Activated naive CD4-positive, alpha-beta T cell treated with anti-CD3 and anti-CD28 coated beads for 36 hours (primary cell): ENCODE measurements at places on chromosomes 6 and 20. TPM values are rescaled to one million over a fixed set of nuclear protein-coding genes. Genes with fewer than 3 reads are reported as not detected.

FOXS1 gene
- not detected for total RNA-seq

KDM1B gene
- total RNA-seq, result 15.2 TPM

CGA gene
- not detected for total RNA-seq

DNA sequence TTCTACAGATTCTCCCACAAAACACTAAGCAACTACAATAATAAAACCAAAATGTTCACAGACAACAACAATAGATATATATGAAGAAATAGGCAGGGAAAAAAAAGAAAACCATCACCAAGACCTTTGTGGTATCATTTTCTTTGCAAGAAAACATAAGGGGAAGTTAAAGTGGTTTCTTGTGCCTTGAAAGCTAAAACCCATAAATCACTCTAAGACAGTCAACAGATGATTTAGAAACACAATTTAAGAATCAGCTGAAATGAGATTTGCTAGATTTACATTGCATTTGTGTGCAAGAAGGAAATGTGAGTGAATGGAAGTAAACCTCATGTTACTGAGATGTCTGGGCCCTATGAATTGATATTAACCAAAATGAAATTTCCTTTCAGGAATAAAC is 1265.4 kb upstream of the GJE1 start:
- H3K4me1 ChIP-seq, result no peaks in the 10 kb centered on the region
- no peak overlapping the region for H3K4me3 ChIP-seq
- H3K27me3 ChIP-seq, result peaks cover 4% of the 10 kb centered on the region
- H3K36me3 ChIP-seq, result no peaks in the 10 kb centered on the region
- DNase-seq, result no peak

DNA sequence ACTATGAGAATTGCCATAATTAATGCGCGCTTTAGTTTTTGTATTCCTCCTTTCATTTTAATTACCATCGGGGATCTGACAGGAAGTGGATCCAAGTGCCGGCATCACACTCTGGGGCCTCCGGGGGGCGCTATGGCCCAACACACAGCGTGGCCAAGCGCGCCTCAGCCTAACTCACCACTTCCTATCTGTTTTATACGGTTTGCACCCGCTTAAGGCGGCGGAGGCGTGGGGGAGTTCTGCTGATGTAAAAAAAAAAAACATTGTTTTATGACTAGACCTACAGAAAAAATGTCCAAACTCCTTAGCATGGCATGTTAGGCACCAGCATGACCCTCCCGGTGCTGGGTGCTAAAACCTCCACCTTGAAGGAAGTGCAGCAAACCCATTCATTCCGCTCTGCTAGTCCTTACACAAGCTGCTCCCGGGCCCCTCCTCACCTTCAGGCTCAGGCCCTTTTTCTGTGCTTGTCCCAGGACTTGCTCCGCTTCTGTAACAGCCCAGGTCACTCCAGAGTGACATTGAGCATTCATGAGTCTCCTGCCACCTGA is 4.5 kb upstream of the EBF4 start:
- H3K36me3 ChIP-seq, result peaks cover 3% of the 10 kb centered on the region
- H3K4me1 ChIP-seq, result peaks cover 15% of the 10 kb centered on the region
- H3K4me3 ChIP-seq, result no peak overlapping the region
- H3K27ac ChIP-seq, result no peak overlapping the region

GRCh38 chr20:17825960-17826843 is 126.4 kb downstream of the BANF2 start:
- H3K27ac ChIP-seq, result no peak overlapping the region
- H3K4me3 ChIP-seq, result no peak overlapping the region
- H3K4me1 ChIP-seq, result peaks cover 8% of the 10 kb centered on the region
- H3K27me3 ChIP-seq, result no peaks in the 10 kb centered on the region

DNA sequence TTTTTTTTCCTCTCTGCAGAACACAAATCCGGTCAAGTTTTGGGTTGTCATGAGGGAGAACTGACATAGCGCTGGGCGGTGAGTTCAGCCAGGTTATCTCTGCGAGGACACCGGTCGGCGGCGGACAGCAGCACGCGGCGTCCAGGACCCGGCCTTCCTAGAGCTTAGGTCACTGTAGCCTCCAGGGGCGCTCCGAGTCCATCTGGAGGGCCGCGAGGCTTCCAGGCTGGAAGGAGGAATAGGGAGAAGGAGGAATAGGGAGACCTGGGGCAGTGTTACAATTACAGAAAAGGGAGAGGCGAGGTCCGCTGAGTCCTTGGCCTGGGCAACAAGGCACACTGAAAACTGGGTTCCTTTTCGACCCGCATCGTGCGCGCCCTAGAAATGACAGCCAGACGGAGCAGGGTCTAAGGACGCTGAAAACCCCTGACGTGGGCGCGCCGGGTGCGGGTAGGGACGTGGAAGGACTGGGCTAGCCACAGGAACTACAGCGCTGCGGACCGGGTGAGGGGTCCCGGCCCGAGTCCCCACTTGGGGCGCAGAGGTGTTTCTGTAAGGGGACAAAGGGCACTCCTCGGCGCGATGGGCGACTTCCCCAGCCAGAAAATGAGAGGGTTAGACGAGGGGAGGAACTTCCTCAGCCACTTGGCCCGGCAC is 536 bp upstream of the FNDC1 start:
- peak; percentile 9 for DNase-seq
- H3K36me3 ChIP-seq, result no peaks in the 10 kb centered on the region
- no peak overlapping the region for H3K27ac ChIP-seq
- peak overlapping the region; percentile 48 for H3K4me3 ChIP-seq
- peaks cover 17% of the 10 kb centered on the region for H3K4me1 ChIP-seq

GRCh38 chr20:25341716-25342680 is 48.6 kb downstream of the ABHD12 start:
- H3K36me3 ChIP-seq, result peaks cover 15% of the 10 kb centered on the region
- H3K4me3 ChIP-seq, result no peak overlapping the region
- DNase-seq, result no peak
- peaks cover 37% of the 10 kb centered on the region for H3K4me1 ChIP-seq

DNA sequence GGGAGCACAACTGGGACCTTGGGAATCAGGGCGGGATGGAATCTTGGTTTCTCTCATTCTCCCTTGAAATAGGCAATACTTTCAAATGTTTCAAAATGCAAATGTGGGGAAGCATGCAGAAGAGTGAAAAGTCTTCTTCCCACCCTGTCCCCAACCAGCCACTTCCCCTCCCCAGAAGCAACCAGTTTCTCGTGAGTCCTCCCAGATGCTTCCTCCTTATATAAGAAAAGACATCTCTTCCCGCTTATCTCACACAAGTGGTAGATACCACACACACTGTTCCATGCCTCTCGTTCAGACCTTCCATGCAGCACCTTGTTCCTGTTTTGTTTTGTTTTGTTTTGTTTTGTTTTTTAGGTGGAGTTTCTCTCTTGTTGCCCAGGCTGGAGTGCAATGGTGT is 25.1 kb downstream of the HCK start:
- H3K4me3 ChIP-seq, result no peak overlapping the region
- no peak overlapping the region for H3K27ac ChIP-seq
- peaks cover 4% of the 10 kb centered on the region for H3K27me3 ChIP-seq
